ENCODE measurements at places on chromosomes 13 and 19.

DNA sequence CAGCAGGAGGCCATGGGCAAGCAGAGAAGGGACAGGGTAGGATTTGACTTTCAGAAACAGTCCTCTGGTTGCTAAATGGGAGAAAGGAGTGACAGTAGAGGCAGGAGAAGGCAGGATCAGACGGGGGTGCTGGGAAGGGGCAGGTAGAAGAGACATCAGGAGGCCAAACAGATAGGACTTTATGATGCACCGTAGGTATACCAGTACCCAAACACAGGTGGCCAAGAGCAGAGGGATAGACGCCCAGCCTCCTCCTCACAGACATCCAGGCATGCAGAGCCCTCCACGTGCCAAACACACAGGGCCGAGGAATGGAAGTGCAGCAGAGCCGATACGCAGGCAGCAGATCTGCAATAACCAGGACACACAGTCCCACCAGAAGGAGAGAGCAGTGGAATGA is 1.3 kb upstream of the AXL start:
- DNase-seq: no peak

GRCh38 chr19:54420383-54421168 is 5.3 kb downstream of the TTYH1 start:
- DNase-seq: no peak

- no peak for DNase-seq
Observed at GRCh38 chr19:32349051-32349450, 3.6 kb downstream of the ZNF507 start.

DNA sequence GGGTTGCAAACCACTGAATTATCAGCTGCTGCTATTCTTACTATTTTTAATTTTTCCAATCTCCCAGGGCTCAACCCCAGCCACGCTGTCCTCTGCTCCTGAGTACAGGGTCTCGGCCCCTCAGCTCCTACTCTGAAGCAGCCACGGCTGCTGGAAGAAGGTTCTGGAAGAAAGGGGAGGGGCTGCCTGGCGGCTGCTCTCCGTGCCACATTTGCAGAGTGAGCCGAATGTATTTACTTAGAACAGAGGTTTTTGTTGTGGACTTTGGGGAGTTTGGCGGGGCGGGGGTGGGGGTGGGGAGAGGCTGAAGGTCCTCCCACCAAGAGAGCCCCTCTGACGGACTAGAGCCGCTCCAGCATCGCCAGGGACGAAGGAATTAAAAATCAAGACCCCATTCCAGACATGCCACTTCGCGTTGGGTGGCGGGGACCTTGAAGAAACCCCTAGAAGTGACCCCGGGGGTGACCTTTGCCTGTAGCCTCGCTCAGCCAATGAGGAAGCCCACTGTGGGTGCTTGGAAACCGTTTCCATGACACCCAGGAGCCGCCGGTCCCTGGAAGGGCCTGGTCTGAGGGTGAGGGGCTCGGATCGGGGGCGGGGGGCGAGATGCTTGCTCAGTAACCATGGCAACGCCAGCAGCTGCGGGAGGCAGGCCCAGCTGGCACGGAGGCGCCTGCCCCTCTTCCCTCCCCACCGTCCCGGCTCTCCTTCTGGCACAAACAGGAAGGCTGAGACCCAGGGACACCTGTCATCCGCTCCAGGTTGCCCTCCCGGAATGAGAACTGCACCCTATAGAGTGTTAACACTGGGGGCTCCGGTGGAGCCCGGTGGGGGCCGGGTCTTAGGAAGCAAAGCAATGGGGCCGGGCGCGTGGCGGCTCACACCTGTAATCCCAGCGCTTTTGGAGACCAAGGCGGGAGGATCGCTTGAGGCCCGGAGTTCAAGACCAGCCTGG is 54.2 kb upstream of the PTPRS start:
- DNase-seq: no peak

GRCh38 chr13:109485136-109485794 is 301.1 kb downstream of the IRS2 start:
- DNase-seq: no peak

GRCh38 chr13:32713397-32713796 is 127.1 kb downstream of the PDS5B start:
- DNase-seq: no peak

DNA sequence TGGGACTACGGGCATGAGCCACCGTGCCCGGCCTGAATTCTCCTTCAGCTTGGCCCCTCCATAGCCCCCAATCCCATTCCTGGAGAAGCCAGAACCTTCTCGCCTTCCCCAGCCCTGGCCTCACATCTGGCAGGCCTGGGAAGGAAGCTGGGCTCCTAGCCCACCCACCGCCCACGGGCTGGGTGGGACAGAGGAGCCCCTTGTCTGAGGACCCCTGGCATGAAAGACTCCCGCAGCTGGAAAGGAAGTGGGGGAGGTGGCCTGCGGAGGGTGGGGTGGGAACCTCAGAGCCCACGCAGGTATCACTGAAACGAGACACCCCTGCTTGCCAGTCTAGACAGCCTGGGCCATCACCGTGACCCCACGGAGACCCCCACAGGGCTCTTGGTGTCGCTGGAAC is 7.7 kb upstream of the NANOS3 start:
- DNase-seq: no peak

DNA sequence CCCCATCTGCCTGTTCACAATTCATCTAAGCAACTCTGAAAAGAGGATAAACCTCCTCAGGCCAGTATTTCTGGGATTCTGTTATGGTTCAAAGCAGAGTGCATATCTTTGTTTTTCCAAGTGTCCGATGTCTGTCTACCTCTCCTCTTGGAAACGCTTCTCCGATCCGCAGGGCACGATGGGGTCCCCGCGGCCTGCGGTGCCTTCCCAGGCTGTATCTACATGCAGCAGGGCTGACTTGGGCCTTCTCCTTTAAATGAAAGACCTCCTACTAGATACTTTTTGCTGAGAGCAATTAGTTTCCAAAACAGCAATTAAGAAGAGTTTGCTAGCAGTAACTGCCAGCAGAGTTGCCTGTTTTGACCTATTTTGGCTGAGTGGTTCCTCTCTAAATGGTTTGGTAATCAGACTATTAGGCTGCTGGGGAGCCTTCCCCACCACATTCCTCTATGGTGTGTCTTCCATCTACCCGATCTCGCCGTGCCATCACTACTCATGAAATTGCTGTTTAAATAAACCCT is 23.5 kb downstream of the COL4A2 start:
- no peak for DNase-seq

All from activated gamma-delta T cell (primary cell).